ENCODE measurements at places on chromosomes 12 and 14. TPM values are rescaled to one million over a fixed set of nuclear protein-coding genes. Genes with fewer than 3 reads are reported as not detected.

DNA sequence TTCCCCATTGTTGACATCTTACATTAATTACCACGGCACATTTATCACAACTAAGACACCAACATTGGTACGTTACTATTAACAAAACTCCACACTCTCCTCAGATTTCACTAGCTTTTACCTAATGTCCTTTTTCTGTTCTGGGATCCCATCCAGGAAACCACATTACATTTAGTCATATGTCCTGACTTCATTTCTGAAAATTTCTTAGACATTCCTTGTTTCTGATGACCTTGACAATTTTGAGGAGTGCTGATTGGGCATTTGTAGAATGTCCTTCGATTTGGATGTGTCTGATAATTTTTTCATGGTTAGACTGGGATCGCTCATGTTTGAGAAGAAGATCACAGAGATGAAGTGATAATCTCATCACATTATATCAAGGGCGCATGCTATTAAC is 34.6 kb upstream of the ACSM4 start:
- H3K4me3 ChIP-seq: no peak overlapping the region
- H3K27ac ChIP-seq: no peak overlapping the region
- peaks cover 3% of the 10 kb centered on the region for H3K27me3 ChIP-seq
- DNase-seq: no peak
- H3K36me3 ChIP-seq: no peaks in the 10 kb centered on the region

DNA sequence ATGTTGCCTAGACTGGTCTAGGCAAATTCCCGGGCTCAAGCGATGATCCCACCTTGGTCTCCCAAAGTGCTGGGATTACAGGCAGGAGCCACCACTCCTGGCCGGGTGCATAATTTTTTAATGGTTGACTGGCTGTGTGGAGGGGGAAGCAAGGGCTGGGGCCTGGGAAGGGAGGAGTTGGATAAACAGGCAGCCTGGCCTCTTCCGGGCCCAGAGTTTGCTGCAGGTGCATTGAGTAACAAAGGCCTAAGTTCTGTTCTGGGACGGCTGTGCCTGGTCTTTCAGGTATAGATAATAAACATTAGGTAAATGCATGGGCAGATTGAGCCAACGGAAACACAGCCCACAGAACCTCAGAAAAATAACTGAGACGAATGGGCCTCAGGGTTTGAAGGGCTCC is 191.3 kb upstream of the TBX3 start:
- no peak overlapping the region for H3K27ac ChIP-seq
- H3K36me3 ChIP-seq: no peaks in the 10 kb centered on the region
- no peaks in the 10 kb centered on the region for H3K4me1 ChIP-seq
- no peak for DNase-seq
- no peaks in the 10 kb centered on the region for H3K27me3 ChIP-seq
- H3K4me3 ChIP-seq: no peak overlapping the region

- peak overlapping the region; percentile 42 for H3K27ac ChIP-seq
- H3K4me3 ChIP-seq: no peak overlapping the region
- H3K36me3 ChIP-seq: peaks cover 62% of the 10 kb centered on the region
- H3K4me1 ChIP-seq: peaks cover 32% of the 10 kb centered on the region
- no peak for DNase-seq
- no peaks in the 10 kb centered on the region for H3K27me3 ChIP-seq
Observed at GRCh38 chr14:91307652-91308051, 63.1 kb upstream of the GPR68 start.

DNA sequence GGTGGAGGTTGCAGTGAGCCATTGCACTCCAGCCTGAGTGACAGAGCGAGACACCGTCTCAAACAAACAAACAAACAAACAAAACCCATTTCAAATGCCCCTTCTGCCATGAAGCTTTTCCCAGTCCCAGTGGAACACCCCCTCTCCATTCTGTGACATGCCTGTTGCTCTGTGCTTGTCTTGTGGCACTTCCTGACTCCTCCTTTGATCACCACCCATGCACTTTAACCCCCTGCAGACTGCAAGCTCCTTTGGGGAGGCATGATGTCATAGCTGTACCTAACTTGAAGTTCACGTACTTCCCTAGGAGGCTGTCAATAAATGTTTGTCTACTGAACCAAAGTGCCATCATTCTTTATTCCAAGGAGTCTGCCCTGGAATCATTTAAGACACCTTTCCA is 64.7 kb downstream of the TMCC3 start:
- H3K4me3 ChIP-seq: no peak overlapping the region
- H3K4me1 ChIP-seq: no peaks in the 10 kb centered on the region
- peaks cover 2% of the 10 kb centered on the region for H3K27me3 ChIP-seq
- H3K36me3 ChIP-seq: no peaks in the 10 kb centered on the region
- no peak overlapping the region for H3K27ac ChIP-seq

DNA sequence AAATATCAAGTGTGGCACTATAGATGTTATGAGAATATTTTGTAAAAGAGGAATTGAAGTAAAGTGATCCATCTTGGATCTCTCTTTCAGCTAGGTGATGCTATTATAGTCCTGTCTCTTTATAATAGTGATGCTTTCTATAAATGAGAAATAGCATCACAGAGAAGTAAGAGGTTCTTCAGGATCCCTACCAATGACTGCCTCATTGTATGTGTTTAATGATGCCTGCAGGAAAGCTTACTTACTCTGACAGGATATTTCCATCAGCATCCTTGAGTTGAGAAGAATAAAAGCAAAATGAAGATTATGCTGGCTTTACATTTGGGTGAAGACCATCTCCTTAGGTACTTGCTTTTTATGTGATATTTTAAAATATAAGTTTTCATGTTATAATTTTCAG is 846.0 kb upstream of the LRFN5 start:
- no peak for DNase-seq
- no peak overlapping the region for H3K27ac ChIP-seq
- no peaks in the 10 kb centered on the region for H3K4me1 ChIP-seq
- no peaks in the 10 kb centered on the region for H3K36me3 ChIP-seq

- H3K4me3 ChIP-seq: no peak overlapping the region
- no peak overlapping the region for H3K27ac ChIP-seq
- no peak for DNase-seq
- H3K36me3 ChIP-seq: peaks cover 3% of the 10 kb centered on the region
- peaks cover 63% of the 10 kb centered on the region for H3K27me3 ChIP-seq
Observed at GRCh38 chr14:85531141-85531586, 1.2 kb downstream of the FLRT2 start.

DNA sequence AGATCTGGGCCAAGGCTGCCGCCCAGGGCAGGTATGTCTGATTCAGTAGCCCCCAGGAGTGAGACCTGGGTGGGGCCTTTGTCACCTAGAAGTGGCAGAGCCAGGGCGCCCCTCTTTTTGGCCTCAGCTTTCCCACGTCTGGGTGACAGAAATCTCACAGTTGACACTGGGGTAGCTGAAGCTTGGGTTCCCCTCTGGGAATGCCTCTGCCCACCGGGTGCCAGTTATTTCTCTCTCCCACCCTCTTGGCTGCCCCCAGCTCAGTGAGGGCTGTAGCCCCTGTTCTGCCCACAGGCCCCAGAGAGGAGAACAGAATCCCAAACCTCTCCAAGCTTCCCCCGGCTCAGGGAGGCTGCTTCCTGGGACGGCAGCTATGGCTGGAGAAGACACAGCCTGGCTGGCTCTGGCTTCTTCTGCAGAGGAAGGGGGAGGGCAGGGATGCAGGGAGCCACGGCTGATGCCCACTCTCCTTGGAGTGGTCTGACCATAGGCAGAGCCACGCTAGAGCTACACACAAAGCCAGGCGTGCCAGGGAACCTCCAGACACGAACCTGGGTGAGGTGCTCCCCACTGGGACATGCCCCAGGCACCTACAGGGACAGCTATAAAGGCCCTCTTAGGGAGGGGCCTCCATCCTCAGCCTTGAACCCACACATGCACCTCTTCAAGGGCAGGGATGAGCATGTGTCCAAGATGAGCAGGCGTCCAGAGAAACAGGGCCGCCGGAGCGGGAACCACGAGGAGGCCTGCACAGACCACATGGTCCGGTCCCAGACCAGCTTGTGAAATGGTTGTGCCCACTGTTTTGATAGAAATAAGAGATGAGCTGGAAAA is 51.7 kb downstream of the BEGAIN start:
- DNase-seq: peak; percentile 3
- H3K27ac ChIP-seq: no peak overlapping the region
- no peaks in the 10 kb centered on the region for H3K27me3 ChIP-seq
- no peaks in the 10 kb centered on the region for H3K36me3 ChIP-seq
- peaks cover 3% of the 10 kb centered on the region for H3K4me1 ChIP-seq

The ADCY4 gene
- total RNA-seq: 2.4 TPM

The CAPZA3 gene
- not detected for total RNA-seq
